ENCODE measurements at places on chromosomes 4 and X. TPM values are rescaled to one million over a fixed set of nuclear protein-coding genes. Genes with fewer than 3 reads are reported as not detected.
A peak's percentile ranks its signal among the peaks of the same experiment; 100 is the strongest.

- no peak overlapping the region for H3K4me3 ChIP-seq
- no peaks in the 10 kb centered on the region for H3K27me3 ChIP-seq
- H3K27ac ChIP-seq = no peak overlapping the region
- H3K4me1 ChIP-seq = no peaks in the 10 kb centered on the region
- no peak for DNase-seq
- H3K36me3 ChIP-seq = no peaks in the 10 kb centered on the region
Observed at GRCh38 chrX:150627957-150628356, 59.5 kb downstream of the MTM1 start.

GRCh38 chrX:122087341-122087740 lies 1039.9 kb downstream of the GLUD2 start:
- H3K4me3 ChIP-seq = no peak overlapping the region
- H3K36me3 ChIP-seq = no peaks in the 10 kb centered on the region
- no peaks in the 10 kb centered on the region for H3K27me3 ChIP-seq
- H3K4me1 ChIP-seq = no peaks in the 10 kb centered on the region

DNA sequence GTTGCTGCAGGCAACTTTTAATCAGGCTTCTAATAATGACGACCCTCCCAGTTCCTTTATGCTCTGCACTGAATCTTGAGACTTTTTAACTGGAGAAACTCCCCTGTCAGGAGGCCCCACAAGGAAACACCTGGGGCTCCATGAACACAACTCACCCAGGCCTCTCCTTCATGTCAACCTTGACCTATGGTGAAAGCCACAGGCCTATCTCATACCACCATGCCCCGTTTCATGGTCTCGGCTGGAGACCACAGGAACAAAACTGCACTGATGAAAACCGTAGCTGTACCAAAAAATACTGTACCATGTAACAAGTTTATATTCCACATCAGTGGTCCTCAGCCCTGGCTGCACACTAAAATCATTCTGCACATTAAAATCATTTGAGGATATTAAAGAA lies 57.0 kb downstream of the ZNF827 start:
- H3K36me3 ChIP-seq = peaks cover 15% of the 10 kb centered on the region
- peak overlapping the region; percentile 71 for H3K27ac ChIP-seq
- no peaks in the 10 kb centered on the region for H3K27me3 ChIP-seq
- peaks cover 26% of the 10 kb centered on the region for H3K4me1 ChIP-seq
- H3K4me3 ChIP-seq = no peak overlapping the region

- no peaks in the 10 kb centered on the region for H3K4me1 ChIP-seq
- H3K27ac ChIP-seq = no peak overlapping the region
- no peaks in the 10 kb centered on the region for H3K27me3 ChIP-seq
- no peak for DNase-seq
Observed at GRCh38 chr4:7425124-7425523, 9.6 kb downstream of the PSAPL1 start.

GRCh38 chr4:118898684-118899138 lies 10.1 kb downstream of the SYNPO2 start:
- no peak for DNase-seq
- H3K4me1 ChIP-seq = no peaks in the 10 kb centered on the region
- peak overlapping the region; percentile 94 for H3K27ac ChIP-seq
- H3K4me3 ChIP-seq = no peak overlapping the region
- H3K27me3 ChIP-seq = no peaks in the 10 kb centered on the region
- H3K36me3 ChIP-seq = no peaks in the 10 kb centered on the region

- no peaks in the 10 kb centered on the region for H3K27me3 ChIP-seq
- no peak overlapping the region for H3K27ac ChIP-seq
- no peak overlapping the region for H3K4me3 ChIP-seq
- H3K4me1 ChIP-seq = no peaks in the 10 kb centered on the region
Observed at GRCh38 chrX:79162076-79162475, 17.6 kb downstream of the GPR174 start.

- no peak for DNase-seq
- no peak overlapping the region for H3K27ac ChIP-seq
- no peaks in the 10 kb centered on the region for H3K27me3 ChIP-seq
- peaks cover 10% of the 10 kb centered on the region for H3K4me1 ChIP-seq
- H3K36me3 ChIP-seq = no peaks in the 10 kb centered on the region
Observed at GRCh38 chr4:102505708-102506107, 4.5 kb downstream of the NFKB1 start.

GRCh38 chrX:136065044-136065671 lies 79.9 kb downstream of the SLC9A6 start:
- H3K27ac ChIP-seq = no peak overlapping the region
- no peaks in the 10 kb centered on the region for H3K36me3 ChIP-seq
- H3K27me3 ChIP-seq = no peaks in the 10 kb centered on the region
- H3K4me1 ChIP-seq = no peaks in the 10 kb centered on the region
- DNase-seq = peak; percentile 31

- peak overlapping the region; percentile 32 for H3K27ac ChIP-seq
- H3K4me3 ChIP-seq = no peak overlapping the region
- H3K27me3 ChIP-seq = no peaks in the 10 kb centered on the region
- H3K36me3 ChIP-seq = no peaks in the 10 kb centered on the region
- peak; percentile 54 for DNase-seq
Observed at GRCh38 chr4:36310793-36311192, 29.4 kb downstream of the DTHD1 start.

- H3K4me3 ChIP-seq = no peak overlapping the region
- no peak for DNase-seq
- H3K27me3 ChIP-seq = no peaks in the 10 kb centered on the region
- H3K27ac ChIP-seq = no peak overlapping the region
- no peaks in the 10 kb centered on the region for H3K36me3 ChIP-seq
Observed at GRCh38 chr4:83152746-83153145, 38.2 kb upstream of the PLAC8 start.

GRCh38 chr4:101253121-101253520 lies 94.2 kb downstream of the PPP3CA start:
- no peaks in the 10 kb centered on the region for H3K36me3 ChIP-seq
- H3K27ac ChIP-seq = no peak overlapping the region
- no peak overlapping the region for H3K4me3 ChIP-seq
- no peaks in the 10 kb centered on the region for H3K4me1 ChIP-seq

- no peak overlapping the region for H3K4me3 ChIP-seq
- peaks cover 32% of the 10 kb centered on the region for H3K4me1 ChIP-seq
- H3K27ac ChIP-seq = no peak overlapping the region
- no peaks in the 10 kb centered on the region for H3K36me3 ChIP-seq
- no peaks in the 10 kb centered on the region for H3K27me3 ChIP-seq
Observed at GRCh38 chr4:137668885-137669545, 136.7 kb upstream of the PCDH18 start.

- DNase-seq = no peak
- no peak overlapping the region for H3K4me3 ChIP-seq
- no peak overlapping the region for H3K27ac ChIP-seq
- H3K36me3 ChIP-seq = no peaks in the 10 kb centered on the region
- H3K27me3 ChIP-seq = peaks cover 3% of the 10 kb centered on the region
Observed at GRCh38 chrX:51507551-51507950, 11.2 kb upstream of the NUDT11 start.

DNA sequence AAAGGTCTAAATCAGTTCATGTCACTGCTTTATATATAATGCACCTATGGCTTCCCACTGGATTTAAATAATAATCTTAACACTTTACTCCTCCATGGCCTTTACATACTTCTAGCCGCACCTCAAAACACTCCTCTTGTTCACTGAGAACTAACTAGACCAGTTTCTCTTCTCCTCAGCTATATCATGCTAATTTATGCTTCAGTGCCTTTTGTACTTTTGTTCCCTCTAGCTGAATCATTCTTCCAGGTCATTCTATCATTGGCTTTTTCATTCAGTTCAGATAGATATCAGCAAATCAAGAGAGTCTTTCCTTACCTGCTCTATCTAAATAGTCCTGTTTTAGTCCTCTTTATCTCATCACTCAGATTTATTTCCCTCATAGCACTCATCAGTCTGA lies 64.2 kb downstream of the TET2 start:
- no peaks in the 10 kb centered on the region for H3K27me3 ChIP-seq
- H3K4me3 ChIP-seq = no peak overlapping the region
- no peak for DNase-seq
- H3K36me3 ChIP-seq = peaks cover 3% of the 10 kb centered on the region

DNA sequence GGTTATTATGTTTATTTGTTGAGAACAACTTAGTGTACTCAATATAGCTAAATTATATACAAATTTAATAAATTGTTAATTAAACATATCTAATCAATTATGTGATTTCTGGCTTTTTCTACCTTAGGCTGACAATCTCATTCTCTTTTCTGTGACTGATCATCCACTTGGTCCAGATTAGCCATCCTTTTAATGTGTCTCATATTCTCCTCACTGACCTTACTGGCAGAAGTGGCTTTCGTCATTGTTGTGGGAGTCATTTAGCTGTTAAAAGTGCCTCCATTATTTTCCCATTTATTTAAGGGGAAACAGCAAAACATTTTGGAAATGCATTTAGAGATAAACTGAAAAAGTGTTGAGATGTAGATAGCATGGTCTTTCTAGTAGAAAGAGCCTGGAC lies 172.2 kb downstream of the CCSER1 start:
- no peaks in the 10 kb centered on the region for H3K4me1 ChIP-seq
- no peak overlapping the region for H3K4me3 ChIP-seq
- no peak overlapping the region for H3K27ac ChIP-seq
- H3K36me3 ChIP-seq = no peaks in the 10 kb centered on the region

DNA sequence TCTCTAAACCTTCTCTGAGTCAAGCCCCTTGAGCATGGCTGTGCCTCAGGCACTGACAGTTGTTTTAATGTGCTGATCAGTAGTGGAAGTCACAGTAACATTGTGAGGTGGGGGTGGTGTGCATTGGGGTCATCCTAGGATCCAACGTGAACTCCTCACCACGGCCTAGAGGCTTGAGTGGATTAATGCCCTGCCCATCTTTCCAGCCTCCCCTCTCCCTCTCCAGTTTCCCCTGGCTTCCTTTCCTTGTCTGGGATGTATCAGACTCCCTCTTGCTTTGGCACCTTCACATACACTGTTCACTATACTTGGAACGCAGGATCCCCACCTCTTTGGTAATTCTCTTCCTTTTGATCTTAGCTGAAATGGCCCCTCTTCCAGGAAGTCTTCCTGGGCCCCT lies 13.3 kb upstream of the PJA1 start:
- peaks cover 4% of the 10 kb centered on the region for H3K27me3 ChIP-seq
- no peak for DNase-seq
- H3K27ac ChIP-seq = no peak overlapping the region
- no peaks in the 10 kb centered on the region for H3K4me1 ChIP-seq
- no peak overlapping the region for H3K4me3 ChIP-seq

DNA sequence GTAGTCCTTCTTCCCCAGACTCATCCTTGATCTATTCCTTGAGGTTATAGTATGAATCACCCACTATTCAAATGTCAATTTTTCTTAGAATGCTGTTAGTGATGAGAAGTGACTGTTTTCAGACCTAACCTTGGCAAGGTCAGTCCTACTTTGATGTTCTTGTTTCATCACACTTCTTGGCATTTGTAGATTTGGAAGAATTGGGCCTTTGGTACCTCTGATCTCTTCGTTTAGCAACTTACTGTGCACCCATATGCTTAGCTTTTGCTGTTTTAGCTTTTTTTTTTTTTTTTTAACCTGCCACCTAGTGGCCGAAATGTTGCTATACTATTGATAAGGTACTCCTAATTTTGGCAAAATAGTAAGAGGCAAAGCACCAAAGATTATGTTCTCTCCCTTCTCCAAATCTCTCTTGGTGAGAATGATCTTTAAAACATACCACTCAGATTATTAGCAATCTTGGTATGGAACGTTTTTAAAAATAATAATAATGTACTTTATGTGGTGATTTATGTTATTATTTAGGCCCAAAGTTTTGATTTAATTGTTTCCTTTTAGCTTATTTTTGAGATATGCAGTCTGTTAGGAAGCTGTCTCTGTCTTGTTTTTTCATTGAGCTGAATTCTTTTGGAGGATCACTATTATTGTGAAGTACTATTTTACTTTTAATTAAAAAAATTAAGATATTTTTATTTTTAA lies 16.6 kb downstream of the DCK start:
- H3K4me1 ChIP-seq = no peaks in the 10 kb centered on the region
- no peak overlapping the region for H3K4me3 ChIP-seq
- no peaks in the 10 kb centered on the region for H3K27me3 ChIP-seq
- H3K27ac ChIP-seq = no peak overlapping the region
- H3K36me3 ChIP-seq = no peaks in the 10 kb centered on the region

- no peaks in the 10 kb centered on the region for H3K27me3 ChIP-seq
- peaks cover 48% of the 10 kb centered on the region for H3K36me3 ChIP-seq
- no peak overlapping the region for H3K4me3 ChIP-seq
Observed at GRCh38 chr4:761086-761485, 55.5 kb downstream of the PCGF3 start.

- no peak for DNase-seq
- H3K27ac ChIP-seq = no peak overlapping the region
- H3K4me1 ChIP-seq = peaks cover 3% of the 10 kb centered on the region
- H3K4me3 ChIP-seq = no peak overlapping the region
- no peaks in the 10 kb centered on the region for H3K36me3 ChIP-seq
- H3K27me3 ChIP-seq = peaks cover 2% of the 10 kb centered on the region
Observed at GRCh38 chrX:31338991-31339350, 267.1 kb upstream of the FTHL17 start.

- peaks cover 48% of the 10 kb centered on the region for H3K27me3 ChIP-seq
- H3K4me1 ChIP-seq = no peaks in the 10 kb centered on the region
- no peaks in the 10 kb centered on the region for H3K36me3 ChIP-seq
Observed at GRCh38 chrX:17549107-17549651, 174.2 kb downstream of the NHS start.

- H3K27ac ChIP-seq = peak overlapping the region; percentile 96
- H3K36me3 ChIP-seq = no peaks in the 10 kb centered on the region
- H3K4me1 ChIP-seq = peaks cover 2% of the 10 kb centered on the region
- H3K4me3 ChIP-seq = peak overlapping the region; percentile 84
- no peaks in the 10 kb centered on the region for H3K27me3 ChIP-seq
Observed at GRCh38 chr4:102869569-102870197, 891 bp downstream of the CISD2 start.

DNA sequence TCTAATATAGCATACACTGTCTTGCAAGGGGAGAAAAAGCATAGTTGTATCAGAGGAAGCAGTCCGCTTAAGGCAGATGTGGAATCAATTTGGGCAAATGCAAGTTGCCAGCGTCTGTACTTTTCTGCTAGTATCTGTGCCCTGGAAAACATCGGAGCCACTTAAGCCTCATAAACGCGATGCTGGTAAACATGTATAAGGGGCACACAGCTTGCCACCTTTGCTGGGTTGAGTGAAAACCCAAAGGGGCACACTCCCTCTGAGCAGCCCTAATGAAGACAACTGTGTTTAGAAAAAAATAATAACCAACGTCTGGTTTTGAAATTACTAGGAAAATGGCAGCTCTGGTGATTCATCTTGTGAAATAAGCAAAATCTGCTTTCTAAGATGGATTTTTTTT lies 24.3 kb downstream of the SMIM20 start:
- no peaks in the 10 kb centered on the region for H3K36me3 ChIP-seq
- H3K27me3 ChIP-seq = no peaks in the 10 kb centered on the region
- DNase-seq = no peak

- H3K36me3 ChIP-seq = no peaks in the 10 kb centered on the region
- no peaks in the 10 kb centered on the region for H3K27me3 ChIP-seq
- DNase-seq = no peak
- no peak overlapping the region for H3K27ac ChIP-seq
- no peaks in the 10 kb centered on the region for H3K4me1 ChIP-seq
Observed at GRCh38 chr4:95585016-95585695, 36.4 kb upstream of the UNC5C start.

GRCh38 chr4:3388471-3389232 lies 53.1 kb upstream of the HGFAC start:
- no peak overlapping the region for H3K4me3 ChIP-seq
- no peaks in the 10 kb centered on the region for H3K27me3 ChIP-seq
- peaks cover 49% of the 10 kb centered on the region for H3K4me1 ChIP-seq
- H3K27ac ChIP-seq = peak overlapping the region; percentile 34

UPF3B gene
- total RNA-seq = 8.5 TPM

TMEM175 gene
- 29.6 TPM for total RNA-seq

SMIM43 gene
- total RNA-seq = 18.2 TPM

DOCK11 gene
- total RNA-seq = 32.0 TPM

FAM50A gene
- total RNA-seq = 74.4 TPM

SULT1B1 gene
- total RNA-seq = 11.0 TPM

ABCG2 gene
- 15.7 TPM for total RNA-seq
